ENCODE measurements at places on chromosomes 11 and 22.

DNA sequence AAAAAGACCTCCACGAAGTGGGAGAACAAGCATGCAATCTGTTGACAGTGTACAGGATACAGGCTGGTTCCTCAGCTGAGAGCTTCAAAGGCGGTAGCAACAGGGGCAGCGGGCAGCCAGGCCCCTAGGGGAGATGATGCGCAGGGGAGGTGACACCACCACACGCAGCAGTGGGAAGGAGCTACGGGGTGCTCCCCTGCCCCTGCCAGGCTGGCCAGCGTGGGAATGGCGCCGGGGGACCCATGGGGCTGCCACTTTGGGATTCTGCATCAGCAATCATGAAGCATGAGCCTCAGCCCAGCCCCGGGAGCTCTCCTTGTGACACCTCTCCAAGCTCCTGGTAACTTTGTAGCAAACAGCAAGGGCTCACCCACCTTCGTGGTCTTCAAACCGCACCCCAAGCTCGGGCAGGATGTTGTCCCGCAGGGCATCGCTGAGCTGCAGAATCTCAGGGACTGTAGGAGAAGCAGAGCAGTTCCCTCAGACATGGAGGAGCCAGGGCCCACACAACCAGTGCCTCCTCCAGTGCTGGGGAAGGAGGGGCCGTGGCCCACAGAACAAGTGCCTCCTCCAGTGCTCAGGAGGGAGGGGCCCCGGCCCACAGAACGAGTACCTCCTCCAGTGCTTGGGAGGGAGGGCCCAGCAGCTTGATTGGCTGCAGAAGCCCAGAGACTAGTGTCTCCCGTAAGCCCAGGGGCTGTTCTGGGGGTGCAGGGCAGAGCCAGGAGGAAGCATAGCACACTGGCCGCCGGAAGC is 14.6 kb upstream of the NAP1L4 start:
- no peak for DNase-seq

GRCh38 chr22:40701274-40701673 is 22.0 kb downstream of the MCHR1 start:
- no peak for DNase-seq

- DNase-seq: no peak
Observed at GRCh38 chr22:17518406-17518805, 44.9 kb upstream of the SLC25A18 start.

DNA sequence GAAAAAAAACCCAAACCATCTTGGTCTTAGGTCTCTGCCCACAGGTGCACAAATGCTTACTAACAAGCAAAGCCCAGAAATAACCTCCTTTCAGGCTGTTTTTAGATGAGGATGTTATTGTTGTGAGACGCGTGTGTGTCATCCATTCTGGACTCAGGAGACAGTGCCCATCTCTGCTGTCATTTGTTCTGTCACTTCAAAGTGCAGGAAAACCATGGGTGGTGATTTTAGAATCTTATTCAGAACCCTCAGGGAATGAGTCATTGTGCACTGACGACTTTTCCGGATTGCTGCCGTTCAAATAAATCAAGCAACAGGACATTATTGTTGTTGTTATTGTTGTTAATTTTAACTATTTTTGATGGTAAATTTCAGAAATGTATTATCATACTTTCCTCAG is 110.3 kb downstream of the LRRC32 start:
- DNase-seq: no peak

DNA sequence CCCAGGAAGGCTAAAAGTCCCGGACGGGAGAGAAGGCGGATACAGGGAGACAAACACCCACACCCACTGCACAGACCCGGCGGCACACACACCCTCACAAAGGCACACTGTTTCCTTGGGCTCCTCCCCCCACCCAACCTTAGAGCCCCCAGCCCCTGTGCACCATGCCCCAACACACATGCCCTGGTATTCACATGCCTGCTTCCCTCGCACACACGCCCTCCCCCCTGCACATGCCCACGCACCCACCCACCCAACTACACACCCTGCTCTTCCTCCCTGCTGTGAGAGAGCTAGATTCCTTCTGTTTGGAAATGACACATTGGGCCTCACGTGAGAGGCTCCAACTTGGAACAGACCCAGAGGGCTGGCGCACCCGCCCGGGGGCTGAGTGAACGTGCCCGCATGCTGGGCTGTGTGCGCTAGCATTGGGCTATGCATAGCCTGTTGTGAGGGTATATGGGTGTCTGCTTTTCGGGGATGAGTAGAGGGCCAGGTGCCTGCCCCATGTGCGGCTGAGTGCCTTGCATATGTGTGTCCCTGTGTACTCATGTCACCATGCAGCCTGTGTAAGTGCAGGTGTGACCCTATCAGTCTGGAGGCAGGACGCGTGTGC is 518 bp upstream of the CHRM1 start:
- no peak for DNase-seq

GRCh38 chr11:40302669-40303068 is 1156.8 kb downstream of the LRRC4C start:
- no peak for DNase-seq

All from GF-D8 (cell line).